ENCODE measurements at places on chromosomes 3 and 15. TPM values are rescaled to one million over a fixed set of nuclear protein-coding genes. Genes with fewer than 3 reads are reported as not detected.
A peak's percentile ranks its signal among the peaks of the same experiment; 100 is the strongest.

Gene NRROS
- total RNA-seq: 19.5 TPM

DNA sequence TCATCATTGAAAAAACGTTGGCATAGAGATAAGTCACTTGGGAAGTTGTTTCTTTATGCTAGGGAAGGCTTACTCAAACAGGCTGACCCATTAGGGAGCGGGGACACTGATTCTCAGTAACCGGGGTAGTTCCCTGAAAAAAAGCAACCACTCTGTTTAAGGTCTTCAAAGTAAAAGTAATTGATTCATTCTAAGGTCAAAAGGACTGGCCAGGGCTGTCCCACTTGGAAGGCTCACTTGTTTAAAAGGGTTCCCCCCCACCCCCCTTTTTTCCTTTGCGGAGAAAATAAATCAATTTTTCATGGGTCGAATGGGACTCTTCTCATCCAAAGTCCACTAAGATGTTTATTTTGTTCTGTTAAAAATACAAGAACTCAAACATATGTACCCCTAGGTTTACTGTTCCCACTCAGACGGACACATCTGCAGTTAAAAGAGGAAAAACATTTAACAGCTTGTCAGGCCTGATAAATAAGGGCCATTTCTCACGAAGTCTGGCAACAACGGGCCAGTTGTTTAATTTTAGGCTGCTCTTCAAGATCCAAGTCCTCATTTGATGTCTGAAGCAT is 53.0 kb downstream of the ARHGEF3 start:
- no peak for DNase-seq

- DNase-seq: no peak
These were observed 1.6 kb upstream of the SPTBN5 start for GRCh38 chr15:41895491-41895890.

Gene BFSP2
- total RNA-seq: not detected

- DNase-seq: no peak
These were observed 822 bp upstream of the FBN1 start for GRCh38 chr15:48646331-48646730.

Gene FBXO45
- 8.2 TPM for total RNA-seq

DNA sequence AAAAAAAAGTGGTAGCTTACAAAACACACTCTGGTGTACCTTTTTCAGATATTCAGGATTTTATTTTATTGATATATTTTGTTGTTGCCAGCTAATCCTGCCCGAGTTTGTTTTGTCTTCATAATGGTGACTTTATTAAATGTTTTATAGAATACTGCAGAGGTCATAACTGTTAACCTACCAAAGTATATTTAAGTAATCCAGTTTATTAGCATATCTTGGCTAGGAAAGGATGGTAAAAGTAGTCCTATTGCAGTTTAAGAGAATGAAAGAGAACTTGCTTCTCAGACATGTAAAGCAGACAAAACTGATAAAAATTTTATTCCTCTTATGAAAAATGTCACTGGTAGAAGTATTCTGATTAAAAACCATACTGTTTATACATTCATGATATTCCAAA is 59.2 kb upstream of the IGSF10 start:
- no peak for DNase-seq

DNA sequence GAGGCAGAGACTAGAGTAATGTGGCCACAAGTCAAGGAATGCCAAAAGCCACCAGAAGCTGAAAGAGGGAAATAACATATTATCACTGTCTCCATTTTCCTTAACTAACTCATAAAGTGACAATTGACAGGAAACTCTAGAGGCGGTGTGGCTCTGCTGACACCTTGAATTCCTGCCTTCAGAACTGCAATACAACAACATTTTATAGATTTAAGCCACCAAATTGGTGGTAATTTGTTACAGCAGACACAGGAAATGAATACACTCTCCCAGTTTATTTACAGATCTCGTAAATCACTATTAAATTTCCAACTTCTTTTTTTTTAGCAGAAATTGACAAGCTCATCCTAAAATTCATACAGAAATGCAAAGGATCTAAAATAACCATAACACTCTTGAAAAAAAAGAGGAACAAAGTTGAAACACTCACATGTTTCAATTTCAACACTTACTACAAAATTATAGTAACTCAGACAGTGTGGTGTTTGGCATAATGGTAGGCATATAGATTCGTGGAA is 449.9 kb downstream of the OTOL1 start:
- no peak for DNase-seq

Gene CD200
- total RNA-seq: 6.5 TPM

Gene TLR9
- total RNA-seq: 0.87 TPM

Gene RAB11A
- 221 TPM for total RNA-seq

- no peak for DNase-seq
These were observed 13.5 kb upstream of the DAZL start for GRCh38 chr3:16618721-16619120.

- DNase-seq: no peak
These were observed 19.3 kb downstream of the PDZRN3 start for GRCh38 chr3:73605412-73605811.

GRCh38 chr15:90902040-90902839 is 862 bp upstream of the MAN2A2 start:
- DNase-seq: peak; percentile 89

DNA sequence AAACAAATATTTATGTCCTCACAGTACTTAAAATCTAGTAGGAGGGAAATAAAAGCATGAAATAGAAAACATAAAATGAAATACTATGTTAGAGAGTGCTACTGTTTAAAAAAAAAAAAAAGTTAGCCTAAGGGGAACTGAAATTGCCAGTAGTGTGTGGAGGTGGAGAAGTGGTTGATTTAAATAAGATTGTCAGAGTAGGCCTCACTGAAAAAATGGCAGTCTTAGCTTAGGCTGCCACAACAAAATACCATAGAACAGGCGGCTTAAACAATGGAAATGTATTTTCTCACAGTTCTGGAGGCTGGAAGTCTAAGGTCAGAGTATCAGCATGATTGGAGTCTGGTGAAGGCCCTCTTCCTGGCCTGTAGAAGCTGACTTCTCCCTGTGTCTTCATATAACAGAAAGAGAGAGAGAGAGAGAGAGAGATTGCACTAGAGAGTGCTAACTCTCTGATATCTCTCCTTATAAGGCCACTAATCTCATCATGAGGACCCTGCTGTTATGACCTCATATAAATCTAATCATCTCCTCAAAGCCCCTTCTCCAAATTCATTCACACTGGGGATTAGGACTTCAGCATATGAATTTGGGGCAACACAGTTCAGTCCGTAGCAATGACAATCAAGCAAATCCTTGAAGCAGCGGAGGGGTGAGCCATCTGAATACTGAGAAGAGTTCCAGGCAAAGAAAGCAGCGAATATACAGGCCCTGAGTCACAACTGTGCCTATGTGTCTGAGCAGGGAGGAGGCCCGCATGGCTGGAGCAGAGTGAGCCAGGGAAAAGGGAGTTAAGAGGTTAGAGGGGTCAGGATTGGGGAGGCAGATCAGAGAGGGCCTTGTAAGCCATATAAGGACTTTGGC is 23.6 kb upstream of the LRRC34 start:
- no peak for DNase-seq

GRCh38 chr3:45917146-45917898 is 25.9 kb upstream of the CXCR6 start:
- peak; percentile 10 for DNase-seq

DNA sequence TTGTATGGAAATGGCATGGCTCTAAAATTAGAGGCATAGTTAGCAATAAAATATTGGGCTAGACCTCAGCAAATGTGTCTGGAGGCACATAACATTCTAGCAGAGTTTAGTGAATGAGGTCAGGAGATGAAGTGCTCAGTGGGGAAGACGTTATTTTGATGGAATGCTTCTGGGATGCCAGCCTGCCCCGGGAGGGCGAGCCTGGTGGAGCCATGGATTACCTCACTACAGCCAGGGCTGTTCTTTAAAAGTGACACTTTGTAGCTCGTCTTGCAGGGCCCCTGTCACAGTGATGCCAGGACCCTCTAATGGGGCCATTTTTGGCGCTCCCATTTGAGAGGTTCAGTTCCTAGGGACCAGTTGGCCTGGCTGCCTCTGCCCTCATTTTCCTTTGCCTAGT is 48.5 kb downstream of the PXYLP1 start:
- peak; percentile 52 for DNase-seq

Gene ISL2
- not detected for total RNA-seq

- DNase-seq: no peak
These were observed 67.9 kb downstream of the FGF7 start for GRCh38 chr15:49490966-49491365.

Gene GOLGA6L7
- not detected for total RNA-seq

GRCh38 chr3:82654708-82655107 is 893.3 kb upstream of the GBE1 start:
- no peak for DNase-seq

- DNase-seq: no peak
These were observed 448.8 kb upstream of the THBS1 start for GRCh38 chr15:39132070-39132469.

DNA sequence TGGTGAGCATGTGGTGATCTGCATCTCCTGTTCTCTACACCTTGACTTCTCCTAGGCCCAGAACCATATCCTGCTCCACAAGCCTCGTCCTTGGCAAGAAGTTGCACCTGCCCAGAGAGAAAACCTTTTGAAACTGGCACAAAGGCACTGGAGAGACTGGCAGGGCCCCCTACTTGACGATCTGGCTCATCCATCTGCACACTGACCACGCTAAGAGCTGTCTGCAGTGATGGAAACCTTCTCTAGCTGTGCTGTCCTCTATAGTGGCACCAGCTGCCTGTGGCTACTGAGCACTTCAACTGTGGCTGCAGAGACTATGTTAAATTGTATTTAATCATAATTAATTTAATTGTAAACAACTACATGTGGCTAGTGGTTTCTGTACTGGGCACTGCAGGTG is 26.2 kb upstream of the SRP14 start:
- DNase-seq: no peak

DNA sequence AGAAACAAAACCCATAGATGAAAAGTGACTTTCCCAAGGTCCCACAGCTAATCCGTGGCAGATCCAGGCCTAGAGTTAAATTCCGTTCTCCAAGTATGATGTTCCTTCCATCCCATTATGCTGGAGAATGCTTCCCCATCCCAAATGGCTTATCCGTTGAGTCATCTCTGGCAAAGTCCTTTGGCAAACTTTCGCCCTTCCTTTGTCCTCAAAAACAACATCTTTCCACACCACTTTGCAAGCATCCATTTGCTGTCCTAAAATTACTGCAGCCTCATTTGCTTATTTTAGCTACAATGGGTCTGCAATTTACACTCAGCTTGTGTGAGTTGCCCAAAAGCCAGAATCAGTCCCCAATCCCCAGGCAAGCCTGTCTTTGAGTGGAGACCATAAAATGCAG is 304.0 kb upstream of the TLE3 start:
- no peak for DNase-seq

GRCh38 chr3:134326126-134326525 is 48.1 kb downstream of the AMOTL2 start:
- no peak for DNase-seq

GRCh38 chr3:53718462-53718861 is 127.8 kb downstream of the CHDH start:
- DNase-seq: no peak

DNA sequence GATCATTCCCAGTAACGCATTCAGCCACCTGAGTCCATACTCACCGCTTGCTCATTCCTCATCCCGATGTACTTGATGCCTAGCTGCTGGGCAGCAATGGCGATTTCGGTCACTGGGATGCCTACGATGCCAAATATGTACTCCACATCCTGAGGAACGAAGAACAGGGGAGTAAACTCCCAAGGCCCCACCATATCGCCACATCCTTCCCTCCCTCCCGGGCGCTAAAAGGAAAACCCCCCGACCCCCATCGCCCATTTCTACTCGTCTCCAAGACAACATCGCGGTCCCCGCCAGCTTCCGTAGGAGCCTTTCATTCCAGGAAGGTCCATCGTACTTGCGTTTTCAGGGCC is 347 bp downstream of the HACL1 start:
- DNase-seq: no peak

GRCh38 chr3:186798239-186798874 is 7.9 kb downstream of the RFC4 start:
- no peak for DNase-seq

- DNase-seq: peak; percentile 71
These were observed 245.0 kb upstream of the TOPAZ1 start for GRCh38 chr3:43996379-43997301.

Gene ISLR2
- 4.0 TPM for total RNA-seq

DNA sequence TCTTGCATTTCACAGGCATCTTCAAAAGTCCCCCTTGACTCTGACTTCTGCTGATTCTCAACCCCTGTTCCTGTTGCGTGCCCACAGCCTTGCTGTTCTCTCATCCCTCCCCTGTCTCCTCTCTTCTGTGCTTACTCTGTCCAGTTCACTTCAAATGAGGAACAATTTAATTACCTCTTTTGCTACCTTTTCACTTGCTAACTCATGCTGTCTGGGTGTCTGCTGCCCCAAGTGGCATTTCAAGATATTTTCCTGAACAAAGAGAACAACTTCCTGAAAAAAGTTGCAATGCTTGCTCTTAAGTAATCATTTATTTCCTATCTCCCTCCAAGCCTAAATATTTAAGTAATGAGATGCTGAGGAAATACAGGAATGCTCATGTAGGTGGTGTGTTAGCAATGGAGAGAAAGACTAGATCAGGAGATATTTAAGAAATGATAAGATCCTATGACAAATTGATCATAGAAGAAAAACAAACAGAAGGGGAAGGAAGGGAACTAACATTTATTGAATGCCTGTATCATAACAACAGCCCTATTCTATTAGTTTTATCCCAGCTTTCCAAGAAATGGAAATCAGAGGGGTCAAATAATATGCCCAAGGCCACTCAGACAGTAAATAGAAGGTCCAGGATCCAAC is 42.2 kb downstream of the SV2B start:
- DNase-seq: no peak

- DNase-seq: no peak
These were observed 72.9 kb upstream of the GALNT15 start for GRCh38 chr3:16101295-16102186.

Gene KNG1
- total RNA-seq: 0.14 TPM

Measured in upper lobe of right lung (tissue), 1 donor.